ENCODE measurements at places on chromosomes 11 and 22. TPM values are rescaled to one million over a fixed set of nuclear protein-coding genes. Genes with fewer than 3 reads are reported as not detected.

DNA sequence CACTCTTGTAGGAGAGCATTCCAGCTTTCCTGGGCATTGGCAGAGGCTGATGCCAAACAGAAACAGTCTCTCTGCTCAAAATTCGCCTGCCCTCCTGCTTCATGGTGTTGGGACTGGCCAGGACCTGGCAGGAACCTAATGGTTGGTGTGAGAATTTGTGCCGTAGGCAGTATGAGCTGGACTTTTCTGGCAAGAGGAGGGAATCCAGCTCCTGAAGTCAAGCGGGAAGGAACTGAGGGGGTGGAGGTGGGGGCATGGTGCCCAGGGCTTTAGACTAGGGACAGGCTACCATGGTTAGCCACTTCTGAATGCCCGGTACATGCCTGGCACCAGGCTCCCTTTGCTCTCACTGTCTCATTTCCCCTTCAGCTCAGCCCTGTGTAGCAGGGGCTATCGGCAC is 6.9 kb upstream of the TOMM22 start:
- H3K27me3 ChIP-seq: no peaks in the 10 kb centered on the region
- H3K4me1 ChIP-seq: no peaks in the 10 kb centered on the region
- no peaks in the 10 kb centered on the region for H3K36me3 ChIP-seq

Gene THRSP
- polyA plus RNA-seq: not detected

- DNase-seq: no peak
- H3K4me1 ChIP-seq: peaks cover 5% of the 10 kb centered on the region
- H3K27me3 ChIP-seq: no peaks in the 10 kb centered on the region
- H3K4me3 ChIP-seq: no peak overlapping the region
- no peak overlapping the region for H3K27ac ChIP-seq
- H3K36me3 ChIP-seq: no peaks in the 10 kb centered on the region
Observed at GRCh38 chr11:123570939-123571580, 83.4 kb downstream of the SCN3B start.

- no peaks in the 10 kb centered on the region for H3K27me3 ChIP-seq
- DNase-seq: no peak
- H3K27ac ChIP-seq: no peak overlapping the region
Observed at GRCh38 chr22:39785232-39785631, 108.3 kb downstream of the ENTHD1 start.
